ENCODE measurements at places on chromosomes 6 and 20.

DNA sequence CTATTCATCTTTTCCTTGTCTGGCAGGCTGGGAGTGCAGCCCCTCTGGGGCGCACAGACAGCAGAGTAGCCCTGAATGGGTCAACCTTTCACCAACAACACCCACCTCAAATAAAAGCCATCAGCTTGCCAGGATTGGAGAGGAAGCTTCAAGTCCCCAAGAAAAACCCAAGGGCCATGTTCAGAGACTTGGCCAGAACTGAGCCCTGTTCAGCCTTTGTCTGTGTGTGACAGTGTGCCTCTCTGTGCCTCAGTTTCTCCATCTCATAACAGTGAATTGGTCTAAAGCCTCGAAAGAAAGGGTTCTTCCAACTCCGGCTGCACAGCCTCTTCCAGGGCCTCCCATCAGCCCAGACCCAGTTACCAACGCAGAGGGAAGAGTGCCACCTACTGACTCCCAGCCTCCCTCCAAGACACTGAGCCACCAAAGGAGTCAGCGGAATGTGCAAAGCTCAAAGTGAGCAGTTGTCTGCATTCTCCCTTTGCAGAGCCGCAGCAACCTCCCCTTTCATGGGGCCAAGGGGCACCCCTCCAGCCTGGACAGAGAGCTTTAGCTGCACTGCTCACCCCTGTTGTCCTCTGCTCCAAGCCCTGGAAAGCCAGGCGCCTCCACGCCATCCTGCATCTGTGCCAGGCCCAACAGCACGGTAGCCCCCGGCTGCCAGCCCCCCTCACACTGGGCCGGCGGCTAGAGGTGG is 82.7 kb upstream of the TOP1 start:
- DNase-seq = no peak

GRCh38 chr20:44805335-44805978 is 4.9 kb downstream of the RIMS4 start:
- no peak for DNase-seq

DNA sequence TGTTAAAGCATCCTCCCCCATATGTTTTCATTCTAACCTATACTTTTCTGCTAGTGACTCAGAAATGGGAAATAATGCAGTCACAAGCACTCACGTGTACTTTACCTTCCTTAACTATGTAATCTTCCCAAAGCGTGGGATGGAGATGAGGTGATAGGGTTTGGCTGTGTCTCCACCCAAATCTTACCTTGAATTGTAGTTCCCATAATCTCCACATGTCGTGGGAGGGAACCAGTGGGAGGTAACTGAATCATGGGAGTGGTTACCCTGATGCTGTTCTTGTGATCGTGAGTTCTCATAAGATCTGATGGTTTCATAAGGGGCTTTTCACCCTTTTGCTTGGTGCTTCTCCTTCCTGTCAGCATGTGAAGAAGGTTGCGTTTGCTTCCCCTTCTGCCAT is 35.4 kb downstream of the AGPAT4 start:
- DNase-seq = no peak

- DNase-seq = no peak
Measured at GRCh38 chr20:46433051-46433450, 26.6 kb upstream of the ELMO2 start.

- DNase-seq = no peak
Measured at GRCh38 chr20:5836569-5836968, 86.4 kb downstream of the SHLD1 start.
